ENCODE measurements at places on chromosomes 4 and X. TPM values are rescaled to one million over a fixed set of nuclear protein-coding genes. Genes with fewer than 3 reads are reported as not detected.

Gene GABRB1
- total RNA-seq, result 0.91 TPM

Gene TIGD2
- 9.5 TPM for total RNA-seq

Gene OPRPN
- total RNA-seq, result not detected

Gene SCRG1
- 44.9 TPM for total RNA-seq

Gene SH3D19
- total RNA-seq, result 125 TPM

Gene C4orf50
- not detected for total RNA-seq

Gene PNMA6A
- 0.54 TPM for total RNA-seq

Gene CT55
- total RNA-seq, result not detected

Gene SPACA5B
- not detected for total RNA-seq

Gene FRMD7
- total RNA-seq, result 1.6 TPM

Gene SFRP2
- not detected for total RNA-seq

Gene CRMP1
- total RNA-seq, result under 0.01 TPM

Gene VEGFC
- total RNA-seq, result 29.1 TPM

Gene MSX1
- 2.2 TPM for total RNA-seq

Gene ANAPC4
- 45.8 TPM for total RNA-seq

Gene GSX2
- 0.43 TPM for total RNA-seq

Gene TMPRSS11F
- not detected for total RNA-seq

Gene NHSL2
- 0.26 TPM for total RNA-seq

Gene UPF3B
- total RNA-seq, result 1.8 TPM

Gene MAGEC3
- total RNA-seq, result not detected

Gene CCKAR
- total RNA-seq, result 0.91 TPM

Gene HAND2
- total RNA-seq, result 0.78 TPM

Gene GBA3
- total RNA-seq, result 0.26 TPM

Gene CT83
- not detected for total RNA-seq

Gene ARMCX4
- 6.4 TPM for total RNA-seq

Gene KCNE5
- 0.11 TPM for total RNA-seq

Gene KLHL4
- 0.22 TPM for total RNA-seq

Gene TNMD
- not detected for total RNA-seq

Gene FREM3
- not detected for total RNA-seq
